Activated CD4-positive, alpha-beta T cell treated with anti-CD3 and anti-CD28 coated beads, Interleukin-2, amount 50 U/mL, for 24 hours (primary cell): ENCODE measurements at places on chromosomes 5 and 9.

DNA sequence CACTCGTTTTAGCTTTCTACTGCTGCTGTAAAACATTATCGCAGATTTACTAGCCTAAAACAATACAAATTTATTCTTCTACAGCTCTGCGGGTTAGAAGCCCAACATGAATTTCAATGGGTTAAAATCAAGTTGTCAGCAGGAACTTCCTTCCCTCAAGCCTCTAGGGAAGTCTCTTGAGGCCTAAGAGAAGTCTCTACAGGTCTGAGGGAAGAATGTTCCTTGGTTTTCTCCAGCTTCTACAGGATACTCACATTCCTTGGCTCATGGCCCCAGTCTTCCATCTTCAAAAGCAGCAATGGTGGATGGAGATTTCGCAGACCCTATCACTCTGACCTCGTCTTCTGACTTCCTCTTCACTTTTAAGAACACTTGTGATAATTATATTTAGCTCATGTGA is 21.6 kb upstream of the SSBP2 start:
- no peak for DNase-seq

GRCh38 chr5:67283275-67283987 is 86.8 kb upstream of the CD180 start:
- DNase-seq: no peak

DNA sequence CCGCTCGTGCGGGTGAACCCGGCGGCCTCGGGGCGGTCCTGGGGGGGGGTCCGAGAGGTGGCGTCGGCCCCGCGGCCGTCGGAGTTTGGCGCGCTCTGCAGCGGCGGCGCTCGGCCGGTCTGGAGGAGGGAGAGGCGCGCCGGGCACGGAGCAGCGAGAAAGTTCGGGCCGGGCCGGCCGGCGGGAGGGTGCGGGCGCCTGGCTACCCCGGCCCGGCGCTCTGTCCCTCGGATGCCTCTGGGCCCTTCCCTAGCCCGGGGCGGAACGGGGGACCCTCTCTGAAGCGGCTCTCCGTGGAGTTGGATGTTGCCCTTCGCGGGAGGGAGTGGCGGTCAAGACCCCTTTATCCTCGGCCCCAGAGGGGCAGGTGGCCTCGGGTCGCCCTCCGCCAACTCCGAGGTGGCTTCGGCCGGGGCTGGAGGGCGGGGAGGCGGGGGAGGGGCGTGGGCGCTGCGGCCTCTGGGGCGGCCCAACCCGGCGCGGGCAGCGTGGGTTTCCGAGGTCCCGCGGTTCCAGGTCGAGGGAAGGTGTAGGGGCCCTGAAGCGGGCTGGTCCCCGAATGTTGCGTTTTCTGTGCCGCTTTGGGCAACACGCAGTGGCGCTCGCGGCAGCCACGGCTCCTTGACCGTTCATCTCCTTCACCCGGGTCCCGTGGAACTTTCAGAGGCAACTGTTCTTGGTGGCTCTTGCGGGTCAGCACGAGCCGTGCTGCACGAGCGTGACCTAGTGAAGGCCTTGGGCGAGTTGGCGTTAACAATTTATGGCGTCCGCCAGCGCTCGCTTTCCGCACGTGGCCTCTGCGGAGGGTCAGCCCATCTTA is 290.5 kb downstream of the DOCK8 start:
- no peak for DNase-seq

GRCh38 chr5:111116550-111116949 is 24.4 kb downstream of the WDR36 start:
- DNase-seq: no peak

- DNase-seq: no peak
Measured at GRCh38 chr9:5336688-5337087, 3.0 kb downstream of the RLN1 start.

- no peak for DNase-seq
Measured at GRCh38 chr5:174151599-174152181, 106.2 kb downstream of the NSG2 start.

DNA sequence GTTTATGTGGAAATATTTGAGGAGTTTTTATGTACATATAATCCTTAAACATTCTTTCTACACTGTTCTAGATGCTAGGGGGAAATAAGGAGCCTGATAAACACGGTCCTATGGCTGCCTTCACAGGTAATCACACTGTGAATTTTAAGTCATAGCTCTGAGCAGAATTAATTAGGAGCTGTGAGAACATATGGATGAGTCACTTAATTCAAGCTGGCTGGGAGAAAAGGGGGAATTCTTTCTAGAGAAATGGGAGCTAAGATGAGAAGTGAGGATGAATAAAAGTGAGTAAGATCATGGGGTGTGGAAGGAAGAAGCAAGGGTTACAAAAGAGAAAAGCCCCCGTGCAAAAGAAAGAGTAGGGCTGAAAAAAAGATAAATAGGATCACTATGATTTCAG is 290.8 kb downstream of the DNAH5 start:
- no peak for DNase-seq

- no peak for DNase-seq
Measured at GRCh38 chr9:3036333-3036700, 192.4 kb upstream of the PUM3 start.

DNA sequence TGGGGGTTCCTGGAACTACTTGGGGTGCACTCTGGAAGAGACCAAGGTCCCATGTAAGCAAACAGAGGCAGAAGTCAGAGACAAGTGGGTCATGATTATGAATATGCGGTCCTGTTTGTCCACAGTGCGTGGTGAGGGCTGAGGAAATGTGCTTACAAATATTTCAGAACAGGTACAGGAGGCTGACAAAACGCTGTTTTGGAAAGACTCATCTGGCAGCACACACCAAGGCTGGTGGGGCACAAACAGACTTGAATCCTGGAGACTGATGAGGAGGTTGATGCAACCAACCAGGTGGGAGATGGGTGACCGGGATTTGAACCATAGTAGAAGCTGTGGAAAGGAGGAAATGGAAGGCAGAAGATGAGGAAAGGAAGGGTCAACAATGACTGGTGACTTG is 83.8 kb downstream of the ADRB2 start:
- DNase-seq: no peak

DNA sequence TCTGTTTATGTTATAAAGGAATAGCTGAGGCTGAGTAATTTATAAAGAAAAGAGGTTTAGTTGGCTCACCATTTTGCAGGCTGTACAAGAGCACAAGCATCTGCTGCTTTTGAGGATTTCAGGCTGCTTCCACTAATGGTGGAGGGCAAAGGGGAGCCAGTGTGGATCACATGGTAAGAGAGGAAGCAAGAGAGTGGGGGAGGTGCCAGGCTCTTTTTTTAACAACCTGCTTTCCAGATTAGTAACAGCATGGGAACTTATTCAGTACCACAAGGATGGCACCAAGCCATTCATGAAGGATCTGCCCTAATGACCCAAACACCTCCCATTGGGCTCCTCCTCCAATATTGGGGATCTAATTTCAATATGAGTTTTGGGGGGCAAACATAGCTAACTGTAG is 40.4 kb downstream of the CCL28 start:
- no peak for DNase-seq

- no peak for DNase-seq
Measured at GRCh38 chr9:38421498-38422211, 2.6 kb downstream of the IGFBPL1 start.

DNA sequence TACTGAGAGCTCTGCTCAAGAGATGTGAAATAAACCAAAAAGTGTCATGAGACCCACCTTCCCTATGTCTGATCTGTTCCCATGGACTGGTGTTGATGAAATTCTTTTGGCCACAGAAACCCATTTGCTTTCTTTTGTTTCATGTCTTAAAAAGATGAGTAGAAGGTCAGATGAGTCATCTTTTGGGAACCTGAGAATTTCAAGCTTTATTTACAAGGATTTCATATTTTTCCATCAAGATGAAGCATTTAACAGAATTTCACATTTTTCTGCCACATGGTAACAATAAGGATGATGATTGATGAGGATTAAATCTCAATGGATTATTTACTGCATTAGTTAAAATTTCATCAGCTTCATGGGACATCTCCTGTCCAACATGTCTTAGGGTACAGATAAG is 337.8 kb downstream of the DEPDC1B start:
- DNase-seq: no peak

DNA sequence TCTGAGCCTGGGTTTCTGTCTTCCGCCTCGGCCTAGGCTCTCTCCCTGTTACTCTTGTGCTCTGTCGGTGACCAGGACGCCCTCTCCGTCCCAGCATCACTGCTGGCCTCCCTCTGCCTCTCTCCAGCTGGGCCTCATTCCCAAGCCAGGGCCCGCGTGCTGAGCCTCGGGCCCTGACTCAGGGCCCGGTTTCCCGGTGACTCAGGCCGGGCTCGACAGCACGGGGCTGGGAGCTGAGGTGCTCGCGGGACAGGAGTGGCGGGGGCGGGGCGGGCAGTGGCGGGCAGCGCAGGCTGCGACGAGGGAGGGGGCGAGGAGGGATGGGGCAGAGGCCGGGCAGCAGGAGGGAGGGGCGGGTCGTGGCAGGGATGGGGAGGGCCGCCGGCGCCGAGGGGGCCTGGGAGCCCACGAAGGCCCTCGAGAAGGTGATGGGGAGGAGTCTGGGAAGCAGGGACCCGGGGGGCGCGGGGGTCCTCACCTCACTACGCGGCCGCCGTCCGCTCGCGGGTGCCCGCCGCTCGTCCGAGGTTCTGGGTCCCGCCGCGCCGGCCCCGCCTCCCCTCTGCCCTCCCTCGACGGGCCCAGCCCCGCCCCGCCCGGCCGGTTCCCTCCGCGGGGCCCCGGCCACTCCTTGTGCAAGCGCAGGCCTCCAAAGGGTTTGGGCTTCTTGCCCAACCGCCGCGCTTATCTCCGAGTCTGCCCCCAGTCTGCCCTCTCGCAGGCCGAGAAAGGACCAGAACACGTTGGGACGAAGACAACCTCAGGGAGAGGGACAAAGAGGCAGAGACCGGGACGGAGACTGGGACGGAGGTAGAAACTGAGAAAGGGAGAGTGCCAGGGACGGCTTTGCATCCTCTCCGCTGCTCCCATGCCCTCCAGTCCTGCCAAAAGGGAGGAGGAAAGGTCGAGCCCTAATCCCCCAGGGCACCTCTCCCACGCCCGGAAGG is at the start of gene ARAP3:
TSS of gene ARAP3 (minus strand) at position 536 of the 947 bp plus-strand sequence. CDS start 1,744 bp downstream, outside the sequence.
- no peak for DNase-seq

DNA sequence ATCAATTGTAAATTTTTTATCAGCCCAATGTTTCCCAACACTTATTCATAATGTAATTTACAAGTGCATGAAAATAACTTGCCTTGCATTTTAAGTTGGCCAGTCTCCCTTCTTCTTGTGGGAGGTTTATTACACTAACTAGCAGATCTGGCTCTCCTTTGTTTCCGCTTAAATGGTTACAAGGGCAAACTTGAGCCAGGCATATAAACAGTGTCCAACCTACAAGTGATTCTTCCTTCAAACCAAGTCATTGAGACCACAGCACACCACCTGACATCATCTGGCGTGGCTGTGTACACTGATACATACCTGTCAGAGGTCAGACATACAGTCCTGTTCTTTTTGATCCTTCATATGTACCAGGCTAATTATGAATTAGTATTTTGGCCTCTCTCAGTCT is 80.1 kb downstream of the ALDH1A1 start:
- DNase-seq: no peak

- no peak for DNase-seq
Measured at GRCh38 chr5:59485629-59486439, 407.7 kb downstream of the PDE4D start.

- DNase-seq: no peak
Measured at GRCh38 chr9:126989847-126990842, 75.6 kb downstream of the RALGPS1 start.

- DNase-seq: no peak
Measured at GRCh38 chr9:37163299-37163698, 42.9 kb downstream of the ZCCHC7 start.

GRCh38 chr5:7606840-7607465 is 211.0 kb downstream of the ADCY2 start:
- no peak for DNase-seq

DNA sequence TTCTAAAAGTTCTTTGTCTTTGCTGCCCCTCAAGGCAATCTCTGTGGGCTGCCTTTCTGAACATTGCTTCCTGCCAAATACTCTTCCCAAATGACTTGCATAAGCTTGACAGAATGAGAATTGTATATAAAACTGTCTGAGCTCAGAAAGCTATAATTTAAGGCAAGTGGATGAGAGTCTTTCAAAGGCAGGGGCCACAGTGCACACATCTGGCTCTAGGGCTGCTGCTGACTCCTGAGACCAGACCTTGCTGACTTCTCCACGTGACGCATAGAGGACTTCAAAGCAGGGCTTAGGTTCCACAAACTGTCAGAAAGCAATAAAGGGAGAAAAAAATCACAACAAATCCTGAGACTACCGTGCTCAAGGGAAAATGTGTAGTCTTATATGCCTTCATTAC is 79.4 kb upstream of the DIRAS2 start:
- no peak for DNase-seq

DNA sequence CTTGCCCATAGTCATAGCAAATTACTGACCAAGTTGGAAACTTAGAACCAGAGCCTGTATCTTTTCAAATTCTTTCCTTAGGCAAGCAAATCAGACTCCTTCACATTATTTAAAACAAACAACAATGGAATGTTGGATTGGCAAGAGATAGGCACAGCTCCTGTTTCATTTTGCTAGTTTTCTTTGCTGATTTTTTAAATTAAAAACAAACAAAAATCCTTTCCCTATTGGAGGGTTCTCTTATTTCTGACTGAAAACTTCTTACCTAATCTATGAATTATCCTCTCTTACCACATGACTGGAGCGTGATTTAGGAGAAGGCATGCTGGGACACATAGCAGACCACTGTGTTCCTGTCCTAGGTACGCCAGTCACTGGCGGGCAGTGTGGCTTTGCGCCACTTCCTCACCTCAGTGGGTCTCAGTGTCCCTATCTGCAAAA is 63.0 kb downstream of the TTC39B start:
- no peak for DNase-seq

- DNase-seq: no peak
Measured at GRCh38 chr9:76730801-76731200, 33.4 kb upstream of the PCA3 start.

DNA sequence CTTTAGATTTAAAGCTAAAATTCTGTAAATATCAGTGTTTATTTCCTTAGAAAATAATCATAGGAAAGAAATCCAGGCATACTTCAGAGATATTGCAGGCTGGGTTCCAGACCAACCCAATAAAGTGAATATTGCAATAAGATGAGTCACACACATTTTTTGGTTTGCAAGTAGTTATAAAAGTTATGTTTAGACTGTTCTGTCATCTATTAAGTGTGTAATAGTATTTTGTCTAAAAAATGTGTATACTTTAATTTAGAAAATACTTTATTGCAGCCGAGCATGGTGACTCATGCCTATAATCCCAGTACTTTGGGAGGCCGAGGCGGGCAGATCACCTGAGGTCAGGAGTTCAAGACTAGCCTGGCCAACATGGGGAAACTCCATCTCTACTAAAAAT is 6.9 kb upstream of the RIC1 start:
- no peak for DNase-seq
